ENCODE measurements at places on chromosomes 12 and 14. TPM values are rescaled to one million over a fixed set of nuclear protein-coding genes. Genes with fewer than 3 reads are reported as not detected.

MYO1H gene
- not detected for total RNA-seq

HOXC4 gene
- total RNA-seq = 6.5 TPM

NRL gene
- 8.8 TPM for total RNA-seq

ART4 gene
- not detected for total RNA-seq

TPPP2 gene
- total RNA-seq = not detected

C3AR1 gene
- 0.15 TPM for total RNA-seq

SERPINA9 gene
- 0.74 TPM for total RNA-seq

ASIC1 gene
- total RNA-seq = not detected

ZNF385A gene
- 5.3 TPM for total RNA-seq

PLXNC1 gene
- total RNA-seq = 33.6 TPM

TEX52 gene
- not detected for total RNA-seq

FAM181A gene
- not detected for total RNA-seq

ITGB7 gene
- 199 TPM for total RNA-seq

GCH1 gene
- total RNA-seq = 23.7 TPM

BEST3 gene
- total RNA-seq = not detected

CCDC197 gene
- not detected for total RNA-seq

FOXN4 gene
- total RNA-seq = not detected

RTN1 gene
- total RNA-seq = not detected

MIPOL1 gene
- 0.07 TPM for total RNA-seq

MGAT4C gene
- total RNA-seq = not detected

CCDC196 gene
- not detected for total RNA-seq

BDKRB1 gene
- total RNA-seq = not detected

PLEKHG7 gene
- total RNA-seq = 23.2 TPM

SRGAP1 gene
- total RNA-seq = 0.22 TPM

DYRK2 gene
- total RNA-seq = 77.9 TPM

HSPB8 gene
- not detected for total RNA-seq

ZC3H10 gene
- total RNA-seq = 21.7 TPM

TGM1 gene
- total RNA-seq = 11.4 TPM

PABPN1 gene
- 293 TPM for total RNA-seq

KLRG1 gene
- total RNA-seq = 3.9 TPM

STX2 gene
- 19.8 TPM for total RNA-seq

DCN gene
- total RNA-seq = not detected

INHBE gene
- not detected for total RNA-seq

OTUB2 gene
- 0.17 TPM for total RNA-seq

LMNTD1 gene
- total RNA-seq = not detected

RNF212B gene
- not detected for total RNA-seq

CLEC7A gene
- 0.67 TPM for total RNA-seq

CD163 gene
- 1.1 TPM for total RNA-seq

ZDHHC22 gene
- 0.12 TPM for total RNA-seq

STAC3 gene
- total RNA-seq = 5.3 TPM

BCAT1 gene
- total RNA-seq = 4.9 TPM

ARMH4 gene
- not detected for total RNA-seq

TAS2R50 gene
- 2.0 TPM for total RNA-seq

RND1 gene
- total RNA-seq = 18.7 TPM

PTCSC3 gene
- not detected for total RNA-seq

KRT73 gene
- total RNA-seq = not detected

KIF21A gene
- 3.8 TPM for total RNA-seq

MYF6 gene
- not detected for total RNA-seq

PELI2 gene
- 18.9 TPM for total RNA-seq

CLEC2D gene
- total RNA-seq = 426 TPM

DDHD1 gene
- total RNA-seq = 75.4 TPM

SLCO1B1 gene
- not detected for total RNA-seq

FAM222A gene
- total RNA-seq = 4.6 TPM

EMP1 gene
- 0.64 TPM for total RNA-seq

LRRC10 gene
- not detected for total RNA-seq

AKAP3 gene
- 3.8 TPM for total RNA-seq

PDE3A gene
- not detected for total RNA-seq

DUSP6 gene
- 1.6 TPM for total RNA-seq

EIF2S3B gene
- 0.73 TPM for total RNA-seq

Data from B cell (primary cell).